ENCODE measurements at places on chromosomes 12 and 14.

- DNase-seq, result peak; percentile 32
Measured at GRCh38 chr12:52417740-52418139, 11.6 kb upstream of the KRT82 start.

DNA sequence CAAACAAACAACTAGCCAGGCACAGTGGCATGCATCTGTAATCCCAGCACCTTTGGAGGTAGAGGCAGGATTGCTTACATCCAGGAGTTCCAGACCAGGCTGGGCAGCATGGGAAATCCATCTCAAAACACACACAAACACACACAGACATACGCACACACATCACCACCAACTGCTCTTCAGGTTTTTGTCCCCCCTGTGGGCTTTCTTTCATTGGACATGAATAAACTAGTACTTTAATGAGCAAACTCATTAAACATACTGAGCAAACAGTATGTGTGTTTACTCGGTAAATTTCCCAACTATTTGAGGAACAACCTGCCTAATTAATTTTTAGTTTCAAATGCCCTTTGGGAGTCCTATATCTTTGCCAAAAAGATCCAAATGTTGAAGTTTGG, 10.1 kb upstream of the RASSF3 start:
- peak; percentile 94 for DNase-seq

DNA sequence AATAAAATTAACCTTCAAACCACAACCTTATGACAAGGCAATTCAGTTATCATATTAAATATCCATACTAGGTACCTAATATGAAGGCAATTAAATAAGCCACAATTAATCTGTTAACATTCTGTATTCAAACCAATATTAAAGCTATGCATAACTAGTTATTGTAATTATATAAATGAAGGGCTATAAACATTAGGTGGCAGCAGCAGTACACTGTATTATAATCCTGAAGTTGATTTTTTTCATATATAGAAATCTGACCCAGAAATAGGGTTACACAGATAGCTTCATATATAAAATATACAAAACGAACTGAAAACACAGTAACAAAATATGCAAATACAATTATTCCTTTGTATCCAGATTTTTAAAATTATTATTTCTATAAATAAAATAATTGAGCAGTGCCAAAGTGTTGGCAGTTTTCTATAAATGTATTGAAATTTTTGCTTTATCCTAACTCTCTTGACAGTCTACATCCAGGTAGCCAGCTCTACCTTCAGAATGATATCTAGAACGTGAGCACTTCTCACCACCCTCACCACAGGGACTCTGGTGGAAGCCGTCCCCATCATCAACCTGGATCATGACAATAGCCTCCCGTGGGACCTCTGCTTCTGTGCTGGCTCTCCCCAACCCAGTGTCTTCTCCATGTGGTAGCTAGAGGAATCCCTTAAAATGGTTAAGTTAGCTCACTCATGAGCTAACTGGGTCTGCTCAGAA, 136.2 kb downstream of the MED13L start:
- no peak for DNase-seq

DNA sequence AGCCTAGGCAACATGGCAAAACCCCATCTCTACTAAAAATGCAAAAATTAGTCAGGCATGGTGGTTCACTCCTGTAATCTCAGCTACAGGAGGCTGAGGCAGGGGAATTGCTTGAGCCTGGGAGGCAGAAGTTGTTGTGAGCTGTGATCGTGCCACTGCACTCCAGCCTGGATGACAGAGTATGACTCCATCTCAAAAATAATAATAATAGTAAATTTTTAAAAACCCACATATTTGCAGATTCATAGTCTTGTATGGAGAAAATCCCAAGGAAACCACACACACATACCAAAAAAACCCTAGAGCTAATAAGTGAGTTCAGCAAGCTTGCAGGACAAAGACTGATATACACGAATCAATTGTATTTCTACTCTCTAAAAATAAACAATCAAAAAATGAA, 19.0 kb upstream of the MTHFD1 start:
- no peak for DNase-seq

DNA sequence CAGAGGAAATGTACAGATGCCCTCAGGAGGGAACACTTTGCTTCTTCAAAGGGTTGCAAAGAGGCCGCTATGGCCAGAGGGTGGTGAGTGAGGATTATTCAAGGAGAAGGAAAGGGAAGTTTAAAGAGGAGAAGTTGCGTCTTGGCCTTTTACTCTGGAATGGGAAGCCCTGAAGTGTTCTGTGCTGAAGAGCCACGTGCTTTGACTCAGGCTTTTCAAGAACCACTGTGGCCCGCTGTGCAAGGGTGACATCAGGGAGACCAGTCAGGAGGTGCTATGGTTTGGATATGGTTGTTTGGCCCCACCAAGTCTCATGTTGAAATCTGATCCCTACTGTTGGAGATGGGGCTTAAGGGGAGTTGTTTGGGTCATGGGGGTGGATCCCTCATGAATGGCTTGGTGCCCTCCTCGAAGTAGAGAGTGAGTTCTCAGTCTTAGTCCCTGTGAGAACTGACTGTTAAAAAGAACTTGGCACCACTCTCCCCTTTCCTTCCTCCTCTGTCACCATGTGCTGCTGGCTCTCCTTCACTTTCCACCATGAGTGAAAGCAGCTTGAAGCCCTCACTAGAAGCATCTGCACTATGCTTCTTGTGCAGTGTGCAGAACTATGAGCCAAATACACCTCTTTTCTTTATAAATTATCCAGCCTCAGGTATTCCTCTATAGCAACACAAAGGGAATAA, 66.1 kb upstream of the DUSP6 start:
- no peak for DNase-seq

DNA sequence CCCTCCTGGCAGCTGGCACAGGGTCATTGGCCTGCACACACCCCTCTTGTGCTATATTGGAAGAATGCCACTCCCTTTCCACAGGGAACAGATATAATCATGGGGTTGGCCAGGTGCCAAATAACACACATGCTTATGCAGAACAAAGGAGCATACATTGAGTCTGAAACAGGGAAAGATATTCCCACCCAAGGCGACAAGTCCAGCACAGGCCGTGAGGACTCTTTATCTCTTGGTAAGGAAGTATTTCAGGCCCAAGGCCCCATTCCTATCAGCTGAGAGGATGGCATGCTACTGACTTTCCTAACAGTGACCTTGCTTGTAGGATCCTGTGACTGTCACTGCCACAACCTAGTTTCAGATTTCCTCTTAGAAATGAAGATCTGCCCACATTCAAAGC, 59.0 kb upstream of the STXBP6 start:
- DNase-seq, result peak; percentile 66

DNA sequence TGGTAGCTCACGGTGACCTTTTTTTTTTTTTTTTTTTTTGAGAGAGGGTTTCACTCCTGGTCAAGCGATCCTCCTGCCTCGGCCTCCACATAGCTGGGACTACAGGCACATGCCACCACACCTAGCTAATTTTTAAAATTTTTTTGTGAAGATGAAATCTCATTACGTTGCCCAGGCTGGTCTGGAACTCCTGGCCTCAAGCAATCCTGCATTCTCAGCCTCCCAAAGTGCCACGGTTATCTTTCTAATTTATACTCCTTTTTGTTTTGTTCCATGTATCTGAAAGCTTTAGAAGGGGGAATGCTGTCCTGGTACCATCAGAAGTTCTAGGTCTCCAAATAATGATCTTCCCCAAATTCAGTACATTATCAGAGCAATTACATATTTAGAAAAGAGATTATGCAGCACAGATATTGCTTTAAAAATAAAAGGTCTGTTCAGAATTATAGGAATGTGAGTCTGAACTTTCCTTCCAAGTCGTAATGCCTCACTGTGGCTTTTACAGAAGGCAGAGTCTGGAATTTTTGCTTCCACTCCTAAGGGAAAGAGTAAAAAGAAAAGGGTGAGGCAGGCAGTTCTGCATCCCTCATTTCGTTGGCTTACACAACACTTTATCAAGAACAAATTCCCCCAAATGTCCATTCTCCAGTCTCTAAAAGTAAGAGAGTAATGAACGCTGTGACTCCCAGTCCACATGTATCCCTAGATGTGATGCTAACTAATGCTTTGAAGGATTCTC, 73.0 kb downstream of the GCH1 start:
- no peak for DNase-seq

DNA sequence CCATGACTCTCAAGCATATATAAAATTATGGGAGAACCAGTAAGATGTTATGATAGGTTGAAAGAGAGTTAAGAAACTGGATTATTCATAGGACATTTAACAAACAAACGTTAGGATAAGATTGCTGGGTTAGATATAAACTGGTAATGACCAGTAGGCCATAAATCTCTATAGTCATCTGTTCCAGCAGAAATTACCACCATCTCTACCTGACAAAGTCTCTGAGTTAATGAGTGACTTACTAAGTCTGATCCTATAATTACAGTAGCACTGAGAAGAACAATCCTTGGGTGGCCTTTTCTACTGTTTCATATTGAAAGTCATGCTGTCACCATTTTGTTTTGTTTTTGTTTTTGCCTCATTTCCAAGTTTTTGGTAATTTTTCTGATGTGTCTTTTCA, 136.9 kb upstream of the CNOT2 start:
- DNase-seq, result no peak

DNA sequence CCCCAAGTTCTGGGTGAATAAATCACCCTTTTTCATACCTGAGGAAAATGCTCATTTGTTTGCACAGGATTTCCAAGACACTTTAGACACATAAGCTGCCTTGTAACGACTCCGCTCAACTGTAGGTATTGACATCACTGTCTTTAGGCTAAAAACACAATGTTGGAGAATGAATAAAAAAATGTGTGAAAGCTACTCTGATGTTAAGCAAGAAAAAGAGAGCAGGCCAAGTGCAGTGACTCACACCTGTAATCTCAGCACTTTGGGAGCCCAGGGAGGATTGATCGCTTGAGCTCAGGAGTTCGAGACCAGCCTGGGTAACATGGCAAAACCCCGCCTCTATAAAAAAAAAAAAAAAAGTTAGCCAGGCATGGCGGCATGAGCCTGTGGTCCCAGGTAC, 11.1 kb upstream of the CIPC start:
- no peak for DNase-seq

DNA sequence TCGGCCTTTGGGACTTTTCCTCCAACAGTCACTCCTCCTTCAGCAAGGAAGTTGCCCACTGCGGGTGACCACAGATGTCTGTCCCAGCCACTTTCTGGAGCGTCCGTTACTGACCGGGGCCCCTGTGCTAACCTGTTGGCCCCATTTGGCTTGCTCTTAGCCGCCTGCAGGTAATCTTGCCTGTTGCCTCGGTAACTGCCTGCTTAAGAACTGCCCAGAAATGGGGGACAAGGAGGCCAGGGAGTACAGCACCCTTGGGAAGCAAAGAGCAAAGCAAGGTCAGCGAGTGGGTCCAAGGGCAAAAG, 338.8 kb upstream of the SFSWAP start:
- no peak for DNase-seq

GRCh38 chr12:112595410-112595809, 176.7 kb downstream of the PTPN11 start:
- DNase-seq, result no peak

DNA sequence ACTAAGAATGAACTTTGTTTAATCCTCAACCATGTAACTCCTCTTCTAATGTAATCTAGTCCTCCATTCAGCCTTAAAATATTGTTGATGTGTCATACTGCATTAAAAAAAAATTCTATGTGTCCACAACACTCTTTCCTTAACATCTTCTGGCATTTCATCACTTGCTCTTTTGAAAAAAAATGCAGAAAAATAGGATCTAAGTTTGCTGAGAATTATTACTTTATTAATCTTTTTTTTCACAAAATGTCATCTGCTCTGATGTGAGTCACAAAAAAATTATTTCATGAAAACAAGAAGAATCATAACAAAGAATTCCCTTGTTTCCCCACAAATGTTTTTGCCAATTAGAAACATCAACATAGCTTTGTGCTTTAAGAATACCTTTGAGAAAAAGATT, 410.1 kb upstream of the MGAT4C start:
- no peak for DNase-seq

- DNase-seq, result no peak
Measured at GRCh38 chr14:77804592-77804991, 4.7 kb downstream of the ADCK1 start.

GRCh38 chr14:101026341-101026740, 122.8 kb upstream of the RTL1 start:
- no peak for DNase-seq

DNA sequence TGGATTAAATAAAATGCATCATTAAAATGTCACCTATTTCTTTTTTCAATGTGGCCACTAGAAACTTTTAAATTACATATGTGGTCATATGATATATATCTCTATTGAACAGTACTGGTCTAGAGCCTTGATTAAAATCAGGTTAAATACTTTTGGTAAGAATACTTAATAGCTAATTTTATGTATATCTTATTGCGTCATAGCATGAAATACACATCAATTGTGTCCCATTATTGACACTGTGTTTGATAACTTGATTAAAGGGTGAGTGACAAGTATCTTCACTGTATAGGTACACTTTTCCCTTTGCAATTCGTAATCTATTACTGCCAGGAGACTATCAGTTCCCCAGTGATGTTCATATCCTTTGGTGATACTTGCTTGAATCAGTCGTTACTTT, 4.4 kb upstream of the HELB start:
- DNase-seq, result no peak

DNA sequence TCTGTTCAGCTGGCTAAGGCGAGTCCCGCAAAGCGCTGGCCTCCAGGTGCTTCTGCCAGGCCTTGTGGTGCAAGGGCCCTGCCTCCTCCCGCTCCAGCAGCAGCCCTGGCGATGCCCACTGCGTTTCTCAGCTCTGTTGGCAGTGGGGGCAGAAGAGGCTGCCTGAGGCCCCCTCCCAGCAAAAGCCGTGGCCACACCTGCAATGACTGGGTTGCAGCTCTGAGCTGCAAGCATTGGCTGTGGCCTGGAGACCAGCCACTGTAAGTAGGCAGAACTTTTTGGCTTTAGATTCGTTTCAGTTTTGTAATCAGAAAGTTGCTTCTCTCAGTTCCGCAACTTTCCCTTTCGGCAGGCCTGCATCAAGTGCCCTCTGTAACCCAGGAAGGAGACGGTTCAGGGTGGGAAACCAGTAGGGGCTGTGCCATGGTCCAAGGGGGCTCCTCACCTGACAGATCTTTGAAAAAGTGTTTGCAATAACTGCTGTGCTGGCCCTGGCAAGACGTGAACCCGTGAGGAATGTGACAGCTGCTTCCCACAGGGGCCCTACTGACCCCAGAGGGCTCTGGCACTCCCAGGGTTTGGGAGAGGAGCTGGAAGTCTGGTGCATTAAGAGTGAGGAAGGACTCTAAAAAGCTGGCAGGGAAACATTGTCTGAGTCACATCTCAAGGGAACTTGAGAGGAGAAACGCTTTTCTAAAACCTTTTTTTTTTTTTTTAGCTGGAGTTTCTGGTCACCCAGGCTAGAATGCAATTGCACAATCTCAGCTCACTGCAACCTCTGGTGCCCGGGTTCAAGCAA, 54.5 kb upstream of the MAX start:
- DNase-seq, result no peak

Measured in NCI-H748 treated with DMSO at 0.1 percent for 48 hours (cell line).